ENCODE measurements at places on chromosomes 4 and X. TPM values are rescaled to one million over a fixed set of nuclear protein-coding genes. Genes with fewer than 3 reads are reported as not detected.
A peak's percentile ranks its signal among the peaks of the same experiment; 100 is the strongest.

DNA sequence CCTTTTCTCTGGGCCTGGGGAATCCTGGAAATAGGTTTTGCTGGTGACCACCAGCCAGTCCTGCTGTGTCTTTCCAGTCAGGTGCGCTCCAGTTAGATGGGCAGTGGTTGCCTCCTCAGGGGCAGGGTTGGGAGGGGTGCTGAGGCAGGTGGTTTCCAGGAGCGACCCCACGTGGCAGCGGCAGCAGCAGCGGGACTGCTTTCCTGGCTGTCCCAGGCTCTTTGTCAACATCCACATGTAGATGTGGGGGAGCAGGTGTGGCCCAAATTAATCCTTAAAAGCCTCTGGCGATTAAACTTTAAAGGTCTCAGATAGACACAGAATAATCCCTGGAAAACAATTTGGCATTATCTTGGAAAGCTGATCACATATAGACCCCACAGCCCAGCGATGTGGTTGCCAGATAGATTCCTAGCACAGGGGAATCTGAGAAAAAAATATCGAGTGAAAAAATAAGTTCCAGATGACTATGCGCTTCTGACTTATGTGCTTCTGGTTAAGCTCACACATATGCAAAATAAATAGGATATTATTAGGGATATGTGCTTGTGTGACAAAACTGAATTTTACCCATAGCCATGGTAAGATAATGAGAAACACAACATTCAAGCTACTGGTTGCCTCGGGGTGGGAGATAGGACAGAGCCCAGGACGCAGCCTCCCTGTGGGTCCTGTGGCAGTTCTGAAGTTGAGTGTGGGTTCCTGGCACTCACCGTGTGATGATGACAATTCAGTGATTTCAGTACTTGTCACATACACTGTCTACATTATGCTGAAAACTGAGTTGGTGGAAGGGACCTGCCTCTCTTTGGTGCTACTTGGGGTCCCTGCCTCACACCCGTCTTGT is 336.4 kb downstream of the ARHGAP10 start:
- H3K27me3 ChIP-seq = no peaks in the 10 kb centered on the region
- no peak overlapping the region for H3K27ac ChIP-seq
- no peak for DNase-seq
- no peaks in the 10 kb centered on the region for H3K36me3 ChIP-seq
- H3K4me3 ChIP-seq = no peak overlapping the region

DNA sequence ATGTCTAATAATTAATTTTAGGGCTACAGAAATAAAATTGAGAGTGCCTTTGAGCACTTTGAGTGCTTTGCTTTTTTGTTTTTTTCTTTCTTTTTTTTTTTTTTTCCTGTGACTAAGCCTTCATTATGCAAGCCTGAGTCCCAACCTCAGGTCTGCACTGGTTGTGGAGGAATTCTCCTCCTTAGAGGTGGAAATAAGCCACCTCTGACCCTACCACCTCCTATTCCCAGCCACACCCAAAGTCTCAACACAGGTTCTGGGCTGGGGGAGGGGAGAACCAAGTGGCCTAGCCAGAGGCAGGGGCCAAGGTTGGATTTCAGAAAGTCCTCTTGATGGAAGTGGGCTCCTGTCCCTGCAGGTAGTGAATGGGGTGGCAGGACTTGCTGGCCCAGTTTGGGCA is 180.2 kb downstream of the ARAP2 start:
- peaks cover 4% of the 10 kb centered on the region for H3K4me1 ChIP-seq
- H3K27ac ChIP-seq = peak overlapping the region; percentile 54
- peaks cover 24% of the 10 kb centered on the region for H3K36me3 ChIP-seq
- no peak overlapping the region for H3K4me3 ChIP-seq
- DNase-seq = no peak

- H3K4me3 ChIP-seq = no peak overlapping the region
- DNase-seq = no peak
- H3K27ac ChIP-seq = no peak overlapping the region
- no peaks in the 10 kb centered on the region for H3K4me1 ChIP-seq
- no peaks in the 10 kb centered on the region for H3K27me3 ChIP-seq
These were observed 169.4 kb downstream of the MAD2L1 start for GRCh38 chr4:119897260-119897659.

DNA sequence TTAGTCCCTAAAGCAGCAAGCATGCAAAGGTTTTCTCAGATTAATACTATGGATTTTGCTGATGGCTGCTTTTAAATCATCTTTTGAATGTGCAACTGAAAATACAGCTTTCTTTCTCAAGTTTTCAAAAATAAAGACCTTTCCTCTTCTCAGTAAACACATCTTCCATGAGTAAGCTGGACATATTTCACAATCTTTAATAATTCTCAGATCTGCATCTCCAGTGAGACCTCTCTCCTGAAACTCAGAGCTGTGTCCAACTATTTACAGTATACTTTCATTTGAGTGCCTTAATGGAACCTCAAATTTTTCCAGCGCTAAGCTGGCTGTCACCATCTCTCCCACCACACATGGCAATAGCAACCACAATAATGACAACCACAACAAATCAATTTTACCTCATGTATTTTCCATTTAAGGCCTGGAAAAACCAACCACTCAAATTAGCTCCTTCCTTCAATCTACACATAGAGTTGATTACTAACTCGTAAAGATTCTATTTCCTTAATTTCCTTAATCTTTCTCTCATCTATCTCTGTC is 192.4 kb upstream of the RPL34 start:
- H3K4me1 ChIP-seq = peaks cover 4% of the 10 kb centered on the region
- DNase-seq = no peak
- H3K36me3 ChIP-seq = no peaks in the 10 kb centered on the region
- peaks cover 2% of the 10 kb centered on the region for H3K27me3 ChIP-seq
- H3K27ac ChIP-seq = no peak overlapping the region
- no peak overlapping the region for H3K4me3 ChIP-seq

GUCY1A1 gene
- 0.64 TPM for total RNA-seq

PABPC5 gene
- total RNA-seq = not detected

C4orf51 gene
- total RNA-seq = not detected

DNA sequence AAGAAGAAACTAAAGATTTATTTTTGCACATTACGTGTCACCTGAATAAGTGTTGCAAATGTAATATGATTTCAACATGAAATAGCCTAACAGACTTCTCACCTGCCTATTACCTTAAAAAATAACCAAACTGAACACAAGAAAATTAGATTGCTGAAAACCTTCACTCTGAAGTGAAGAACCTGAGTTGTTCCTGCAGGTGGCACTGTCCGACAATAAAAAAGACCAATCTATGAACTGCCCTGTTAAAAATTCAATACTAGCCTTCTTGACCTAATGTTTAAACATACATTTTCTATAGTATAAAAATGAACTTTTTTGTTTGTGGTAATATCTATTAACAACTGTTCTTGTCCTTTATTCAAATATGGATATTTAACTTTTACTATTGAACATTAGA is 69.2 kb upstream of the PNPLA4 start:
- H3K4me1 ChIP-seq = no peaks in the 10 kb centered on the region
- no peak for DNase-seq
- no peak overlapping the region for H3K4me3 ChIP-seq
- H3K36me3 ChIP-seq = no peaks in the 10 kb centered on the region
- H3K27ac ChIP-seq = no peak overlapping the region

DNA sequence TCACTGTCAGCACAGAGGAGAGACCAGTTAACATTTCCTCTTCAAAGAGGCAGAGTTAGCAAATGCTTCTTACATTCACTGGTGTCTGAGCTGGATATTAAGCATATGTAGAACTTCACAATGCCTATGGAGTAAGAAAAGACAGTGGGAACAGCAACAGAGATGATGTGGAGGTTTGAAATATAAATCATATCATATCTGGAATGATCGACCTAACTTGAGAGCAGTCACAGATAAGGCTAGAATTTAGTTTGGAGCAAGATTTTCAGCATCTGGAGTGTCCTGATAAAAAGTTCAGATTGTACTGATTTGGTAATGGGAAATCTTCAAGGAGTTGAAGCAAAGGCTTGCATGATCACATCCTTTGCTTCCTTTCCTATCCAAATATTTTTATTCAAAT is 90.5 kb upstream of the ANKRD50 start:
- no peaks in the 10 kb centered on the region for H3K27me3 ChIP-seq
- H3K4me1 ChIP-seq = no peaks in the 10 kb centered on the region
- no peak for DNase-seq
- H3K27ac ChIP-seq = no peak overlapping the region
- H3K4me3 ChIP-seq = no peak overlapping the region

F11 gene
- not detected for total RNA-seq

DNA sequence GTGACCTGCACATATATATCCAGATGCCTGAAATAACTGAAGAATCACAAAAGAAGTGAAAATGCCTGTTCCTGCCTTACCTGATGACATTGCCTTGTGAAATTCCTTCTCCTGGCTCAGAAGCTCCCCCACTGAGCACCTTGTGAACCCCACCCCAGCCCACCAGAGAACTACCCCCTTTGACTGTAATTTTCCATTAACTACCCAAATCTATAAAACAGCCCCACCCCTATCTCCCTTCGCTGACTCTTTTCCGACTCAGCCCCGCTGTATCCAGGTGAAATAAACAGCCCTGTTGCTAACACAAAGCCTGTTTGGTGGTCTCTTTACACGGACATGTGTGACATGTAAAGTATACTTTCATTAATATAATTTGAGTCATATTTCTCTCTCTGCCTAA is 320.3 kb upstream of the TECRL start:
- no peaks in the 10 kb centered on the region for H3K36me3 ChIP-seq
- no peak for DNase-seq
- no peak overlapping the region for H3K4me3 ChIP-seq
- H3K27me3 ChIP-seq = no peaks in the 10 kb centered on the region
- H3K4me1 ChIP-seq = no peaks in the 10 kb centered on the region
- H3K27ac ChIP-seq = no peak overlapping the region

DNA sequence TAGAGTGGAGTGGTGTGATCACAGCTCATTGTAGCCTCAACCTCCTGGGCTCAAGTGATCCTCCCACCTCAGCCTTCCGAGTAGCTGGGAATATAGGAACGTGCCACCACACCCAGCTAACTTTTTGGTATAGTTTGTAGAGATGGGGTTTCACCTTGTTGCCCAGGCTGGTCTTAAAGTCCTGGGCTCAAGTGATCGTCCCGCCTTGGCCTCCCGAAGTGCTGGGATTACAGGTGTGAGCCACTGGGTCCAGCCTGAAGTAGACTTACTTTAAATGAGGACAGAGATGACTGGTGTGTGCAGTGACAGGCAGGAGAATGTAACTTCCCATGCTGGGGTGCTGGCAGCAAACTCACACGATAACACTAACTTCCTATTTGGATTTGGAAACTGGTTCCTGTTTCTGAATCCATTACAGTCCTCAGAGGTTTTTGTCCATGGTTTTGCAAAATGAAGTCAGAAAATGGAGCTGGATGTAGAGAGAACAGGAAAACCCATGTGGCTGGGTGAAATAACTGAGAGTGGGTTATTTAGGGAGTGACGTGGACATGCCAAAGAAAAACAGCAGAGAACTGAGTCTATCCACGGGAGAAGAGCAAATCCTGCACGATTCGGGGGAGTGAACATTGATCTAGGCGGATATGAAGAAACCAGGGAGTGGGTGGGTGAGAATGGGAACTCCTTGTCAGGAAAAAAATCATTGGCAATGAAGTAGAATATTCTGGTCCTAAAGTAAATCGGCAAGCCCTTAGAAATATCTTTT is 95.6 kb downstream of the GATB start:
- no peak overlapping the region for H3K27ac ChIP-seq
- DNase-seq = no peak
- no peaks in the 10 kb centered on the region for H3K4me1 ChIP-seq
- H3K27me3 ChIP-seq = peaks cover 3% of the 10 kb centered on the region

ZNF732 gene
- not detected for total RNA-seq
